NAMALWA (cell line): ENCODE measurements at places on chromosomes 6 and 20.

DNA sequence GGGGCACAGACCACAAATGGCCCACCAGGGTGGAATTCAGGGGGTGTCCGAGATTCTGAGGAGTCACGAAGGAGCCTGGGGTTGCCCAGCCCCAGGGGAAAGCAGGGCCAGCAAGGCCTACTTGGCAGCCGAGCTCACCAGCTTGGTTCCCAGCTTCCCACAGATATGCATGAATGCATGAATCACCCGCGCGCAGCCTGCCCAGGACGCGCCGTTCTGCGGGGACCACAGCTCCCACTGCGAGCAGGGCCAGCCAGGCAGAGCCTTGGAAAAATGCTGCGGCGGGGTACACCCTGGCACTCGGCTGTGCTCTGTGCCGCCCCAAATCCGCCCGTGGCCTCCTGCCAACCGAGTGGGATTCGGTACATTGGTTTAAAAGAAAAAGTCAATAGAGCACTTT is 211.0 kb downstream of the NFATC2 start:
- DNase-seq, result no peak

DNA sequence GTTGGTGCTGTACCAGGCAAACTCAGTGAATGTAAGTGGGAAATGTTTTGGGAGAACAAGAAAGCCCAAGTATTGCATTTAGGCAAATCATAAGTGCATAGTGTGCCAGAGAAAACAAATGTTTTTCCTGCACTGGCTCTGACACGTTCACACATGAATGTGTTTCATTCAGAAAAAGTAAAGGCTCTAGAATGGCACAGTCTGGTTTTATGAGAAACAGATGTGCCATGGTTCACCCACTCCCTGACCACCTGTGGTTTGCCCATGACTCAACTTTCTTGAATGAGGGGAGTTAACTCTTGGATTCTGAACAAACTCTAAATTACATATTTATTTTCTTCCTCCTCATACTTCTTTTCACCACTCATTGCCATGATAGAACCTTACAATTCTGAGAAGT is 126.9 kb downstream of the KCNQ5 start:
- DNase-seq, result peak; percentile 39

DNA sequence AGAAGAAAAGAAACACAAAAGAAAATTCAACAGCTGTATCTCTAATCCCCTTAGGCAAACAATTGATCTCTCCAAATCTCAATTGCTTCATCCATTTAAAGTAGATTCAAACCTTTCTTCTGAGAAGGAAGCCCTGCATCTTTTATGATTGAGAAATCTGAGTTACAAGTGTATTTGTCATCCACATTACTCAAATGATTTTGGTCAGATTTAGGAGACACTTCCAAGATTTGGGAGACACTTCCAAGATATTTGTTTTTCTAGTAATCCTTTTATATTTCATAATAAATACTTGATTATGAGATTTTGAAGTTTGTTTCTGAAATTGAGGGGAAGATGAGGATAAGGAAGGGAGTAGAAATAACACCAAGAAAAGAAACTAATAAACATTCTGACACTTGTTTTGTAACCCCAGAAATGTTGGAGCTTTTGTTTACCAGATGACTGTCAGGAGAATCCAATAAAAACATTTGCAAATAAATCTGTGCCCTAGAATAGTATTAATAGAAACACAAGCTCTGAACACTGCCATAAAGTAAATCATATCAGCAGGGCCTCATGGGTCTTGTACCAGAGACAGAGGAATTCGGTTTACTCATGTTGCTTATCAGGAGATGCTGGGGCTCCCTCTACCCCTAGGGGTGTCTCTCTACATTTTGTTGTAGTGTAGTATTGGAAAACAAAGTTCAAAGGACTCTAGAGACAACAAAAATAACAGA is 314.3 kb upstream of the NT5E start:
- no peak for DNase-seq

DNA sequence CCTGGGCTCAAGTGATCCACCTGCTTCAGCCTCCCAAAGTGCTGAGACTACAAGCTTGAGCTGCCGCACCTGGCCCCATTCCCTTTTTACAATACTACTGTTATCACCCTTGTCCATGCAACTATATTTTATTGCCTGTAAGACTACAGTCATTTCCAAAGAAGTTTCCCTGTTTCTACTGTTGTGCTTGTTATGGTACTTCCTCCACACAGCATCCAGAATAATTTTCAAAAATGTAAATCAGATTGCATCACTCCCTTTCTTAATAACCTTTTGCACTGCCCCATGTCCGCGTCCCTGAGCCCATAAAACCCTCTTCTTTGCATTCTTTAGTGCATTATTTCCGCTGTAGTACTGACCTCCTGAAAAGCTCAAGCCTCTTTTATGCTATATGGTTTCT is 128.9 kb upstream of the AKIRIN2 start:
- peak; percentile 46 for DNase-seq

GRCh38 chr6:150152891-150153876 is 10.3 kb downstream of the PPP1R14C start:
- no peak for DNase-seq

DNA sequence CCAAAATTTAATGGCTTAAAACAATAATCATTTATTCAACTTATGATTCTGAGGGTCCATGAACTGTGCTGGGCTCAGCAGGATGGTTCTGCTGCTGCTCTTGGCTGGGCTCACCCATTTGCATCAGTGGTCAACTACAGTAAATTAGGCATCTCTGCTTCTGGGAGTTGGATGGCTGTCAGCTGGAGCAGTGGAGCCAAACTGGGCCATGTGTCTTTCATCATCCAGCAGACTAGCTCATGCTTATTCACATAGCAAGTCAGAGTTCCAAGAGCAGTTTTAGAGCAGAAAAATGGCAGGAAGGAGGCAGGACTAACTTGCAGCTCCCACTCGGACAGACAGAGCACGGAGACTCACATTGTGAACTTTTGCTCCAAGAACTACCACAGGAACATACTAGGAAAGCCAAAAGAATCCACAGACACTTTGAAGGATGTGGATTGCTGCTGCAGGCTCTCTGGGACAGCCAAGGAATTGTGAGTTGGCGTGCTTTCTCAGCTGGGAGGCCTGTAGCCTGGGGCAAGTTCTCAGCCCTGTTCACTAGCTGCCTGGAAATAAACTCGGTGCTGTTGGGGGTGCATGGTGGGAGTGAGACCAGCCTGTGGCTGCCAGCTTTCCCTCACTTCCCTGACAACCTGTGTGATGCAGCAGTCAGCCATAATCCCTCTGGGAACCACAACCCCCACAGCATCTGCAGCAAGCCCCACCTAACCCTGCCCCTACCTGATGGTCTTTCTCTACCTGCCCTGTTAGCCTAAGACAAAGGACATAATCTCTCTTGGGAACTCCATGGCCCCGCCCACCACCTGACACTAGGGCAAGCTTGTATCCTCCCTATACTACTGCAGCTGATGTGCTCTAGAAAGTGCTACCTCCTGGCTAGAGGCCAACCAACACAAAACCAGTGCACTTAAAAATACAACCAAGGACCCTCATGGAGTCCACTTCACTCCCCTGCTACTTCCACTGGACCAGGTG is 129.0 kb downstream of the JPH2 start:
- no peak for DNase-seq

DNA sequence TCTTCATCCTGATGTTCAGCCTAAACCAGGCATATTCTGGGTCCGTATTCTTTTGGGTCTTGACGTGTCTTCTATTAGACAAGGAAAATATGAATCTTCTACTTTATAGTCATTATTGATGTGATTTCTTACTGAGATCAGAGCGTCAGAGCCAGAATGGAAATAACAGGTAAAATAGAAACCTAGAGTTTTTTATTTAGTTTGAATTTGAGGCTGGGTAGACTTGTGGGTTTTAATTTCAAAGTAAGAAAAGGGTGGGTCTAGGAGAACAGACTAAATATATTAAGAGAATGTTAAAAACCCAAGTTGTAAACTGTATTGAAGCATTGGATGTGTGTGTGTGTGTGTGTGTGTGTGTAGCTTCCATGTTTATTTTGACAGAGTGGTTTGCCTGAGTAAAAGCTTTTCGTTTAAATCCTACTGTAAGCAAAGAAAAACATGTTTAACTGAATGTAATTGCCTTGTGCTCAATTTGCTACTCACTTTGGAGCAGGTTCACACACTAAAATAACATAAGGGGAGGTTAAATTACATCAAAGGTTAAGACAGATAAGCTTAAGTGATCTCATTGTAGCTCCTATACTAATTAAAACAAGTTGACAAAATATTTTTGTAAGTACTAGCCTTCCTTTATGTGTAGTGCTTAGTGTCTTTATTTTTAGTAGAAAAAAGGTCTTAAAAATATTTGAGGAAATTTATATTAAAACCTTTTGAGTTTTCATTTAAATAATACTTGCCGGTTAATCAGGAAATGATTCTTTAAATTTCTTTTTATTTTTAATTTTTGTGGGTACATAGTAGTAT is 17.4 kb downstream of the HECA start:
- DNase-seq, result no peak

DNA sequence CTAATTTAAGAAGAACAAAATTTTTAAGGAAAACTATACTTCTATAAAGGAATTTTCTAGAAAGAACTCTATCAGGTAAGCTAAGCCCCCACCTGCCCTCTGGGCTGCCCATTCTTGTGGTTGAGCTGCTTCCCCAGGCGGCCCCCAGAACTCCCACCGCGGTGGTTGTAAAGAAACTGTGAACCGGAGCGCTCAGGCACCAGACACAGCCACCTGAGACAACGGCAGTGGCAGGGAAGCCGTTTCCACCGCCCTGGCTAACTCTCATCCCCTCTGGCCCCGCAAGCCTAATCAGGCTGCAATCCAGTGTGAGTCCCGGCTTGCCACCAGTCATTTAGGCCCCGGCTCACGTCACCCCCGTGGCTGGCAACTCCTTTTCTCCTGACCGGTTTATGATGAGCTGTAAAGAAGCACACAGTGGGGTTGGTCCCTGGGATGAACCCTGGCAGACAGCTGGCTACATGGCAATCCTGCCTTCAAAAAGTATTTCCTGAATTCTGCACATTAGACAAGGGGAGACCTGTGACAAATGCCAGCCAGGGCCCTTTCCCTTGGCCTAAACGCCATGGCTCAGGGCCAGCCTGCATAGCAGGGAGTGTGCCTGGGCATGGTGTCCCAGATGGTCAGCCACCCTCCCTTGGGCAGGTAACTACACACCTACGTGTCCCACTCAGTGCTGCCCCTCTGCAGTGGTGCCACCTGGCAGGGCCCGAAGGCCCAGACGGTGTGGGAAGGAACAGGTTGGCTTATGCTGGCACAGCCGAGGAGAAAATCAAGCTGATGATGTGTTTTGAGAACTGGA is 63.8 kb upstream of the GPR31 start:
- no peak for DNase-seq

DNA sequence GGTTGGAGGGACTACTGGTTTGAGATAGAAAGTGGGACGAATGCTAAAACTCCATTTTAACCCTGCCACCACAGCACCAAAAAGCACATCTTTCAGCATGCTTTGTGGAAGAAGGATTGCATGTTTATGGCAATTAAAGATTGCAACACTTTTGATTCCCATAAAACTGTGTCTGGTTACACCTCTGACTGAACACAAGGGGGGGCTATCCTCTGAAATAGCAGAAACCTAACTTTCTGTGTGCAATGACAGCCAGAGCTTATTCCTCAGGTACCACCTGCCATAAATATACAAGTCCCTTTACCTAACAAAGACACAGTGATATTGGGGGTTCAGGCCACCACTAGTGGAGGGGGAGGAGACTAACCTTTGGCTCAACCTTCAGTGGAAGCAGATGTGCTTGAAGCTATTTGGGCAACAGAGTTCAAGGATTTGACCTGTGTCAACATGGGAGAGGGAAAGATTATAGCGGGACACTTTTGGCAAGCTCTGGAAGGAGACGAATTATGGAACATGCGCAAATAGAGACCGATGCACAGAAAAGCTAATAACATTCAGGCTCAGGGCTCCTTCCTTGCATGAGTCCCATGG is 9.6 kb upstream of the PLG start:
- DNase-seq, result peak; percentile 20

DNA sequence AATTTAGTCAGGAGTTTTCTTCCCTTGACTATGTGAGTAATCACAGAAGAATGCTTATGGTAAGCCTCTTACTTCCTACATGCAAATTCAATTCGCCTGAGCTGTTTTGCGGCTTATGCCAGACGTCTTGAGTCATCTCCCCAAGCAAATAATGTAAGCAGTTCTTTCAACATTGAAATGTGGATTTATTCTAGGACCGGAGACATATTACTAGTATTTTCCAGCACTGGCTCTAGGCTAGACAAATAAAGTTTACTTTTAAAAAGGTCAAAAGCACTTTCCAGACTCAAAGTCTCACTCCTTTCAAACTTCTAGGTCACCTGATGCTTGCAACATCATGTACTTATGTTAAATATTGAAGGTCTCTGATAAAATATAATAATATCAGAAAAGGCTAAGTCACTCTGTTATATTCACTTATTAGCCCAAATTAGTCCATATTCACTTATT is 38.1 kb upstream of the NOX3 start:
- no peak for DNase-seq
